Kidney epithelial cell (primary cell): ENCODE measurements at places on chromosomes 2 and 18.
A peak's percentile ranks its signal among the peaks of the same experiment; 100 is the strongest.

DNA sequence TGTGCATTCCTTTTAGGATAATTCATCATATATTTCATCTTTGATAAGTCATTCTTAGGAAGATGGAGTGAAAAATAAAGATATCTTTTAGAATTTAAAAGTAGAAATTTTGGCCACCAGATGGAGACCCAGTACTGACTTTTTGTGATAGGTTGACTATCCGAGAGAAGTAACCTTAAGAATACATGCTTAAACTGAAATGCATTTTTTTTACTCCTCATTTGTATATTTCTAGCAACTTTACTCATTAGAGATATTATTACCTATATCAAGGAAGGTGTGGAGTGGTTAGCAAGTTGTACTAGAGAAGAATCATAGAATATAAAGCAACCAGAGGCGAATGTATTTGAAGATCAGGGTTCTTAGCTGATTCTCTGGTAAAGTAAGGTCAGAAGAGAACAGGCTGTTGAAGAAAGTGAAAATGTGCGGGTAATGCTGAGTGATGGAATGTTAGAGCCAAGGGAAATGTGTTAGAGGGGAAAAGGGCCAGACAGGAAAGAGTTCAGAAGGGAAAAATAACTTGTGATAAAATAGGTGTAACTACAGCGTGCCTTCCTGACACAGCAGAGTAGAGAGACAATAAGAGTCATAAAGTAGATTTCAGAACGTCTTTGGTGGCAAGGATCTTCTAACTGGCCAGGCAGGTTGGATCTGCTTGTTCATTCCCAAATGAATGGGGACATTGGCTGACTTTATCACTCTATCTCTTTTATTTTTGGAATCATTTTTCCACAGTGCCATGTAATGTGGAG lies 52.3 kb downstream of the TDRD15 start:
- no peak for DNase-seq

- DNase-seq = no peak
These were observed 282.9 kb upstream of the KCNH7 start for GRCh38 chr2:163121483-163121882.

GRCh38 chr2:65500310-65501040 lies 68.1 kb upstream of the SPRED2 start:
- no peak for DNase-seq

DNA sequence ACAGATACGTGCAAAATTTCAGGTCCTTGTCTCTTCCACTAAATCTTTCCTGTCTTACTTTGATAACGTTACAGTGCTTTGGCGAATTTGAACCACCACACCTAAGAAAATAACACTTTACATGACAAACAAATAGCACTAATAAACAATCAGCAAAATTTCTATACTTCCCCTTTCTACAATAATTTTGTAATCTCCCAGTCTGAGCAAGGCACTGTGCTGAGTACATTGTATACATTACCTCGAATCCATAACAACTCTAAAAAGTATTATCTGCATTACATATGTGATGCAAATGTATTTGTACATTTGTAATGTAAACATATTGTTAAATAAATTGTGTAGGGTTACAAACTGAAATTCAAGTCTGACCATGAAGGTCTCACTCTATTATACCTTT lies 49.9 kb downstream of the RTN4 start:
- DNase-seq = no peak

DNA sequence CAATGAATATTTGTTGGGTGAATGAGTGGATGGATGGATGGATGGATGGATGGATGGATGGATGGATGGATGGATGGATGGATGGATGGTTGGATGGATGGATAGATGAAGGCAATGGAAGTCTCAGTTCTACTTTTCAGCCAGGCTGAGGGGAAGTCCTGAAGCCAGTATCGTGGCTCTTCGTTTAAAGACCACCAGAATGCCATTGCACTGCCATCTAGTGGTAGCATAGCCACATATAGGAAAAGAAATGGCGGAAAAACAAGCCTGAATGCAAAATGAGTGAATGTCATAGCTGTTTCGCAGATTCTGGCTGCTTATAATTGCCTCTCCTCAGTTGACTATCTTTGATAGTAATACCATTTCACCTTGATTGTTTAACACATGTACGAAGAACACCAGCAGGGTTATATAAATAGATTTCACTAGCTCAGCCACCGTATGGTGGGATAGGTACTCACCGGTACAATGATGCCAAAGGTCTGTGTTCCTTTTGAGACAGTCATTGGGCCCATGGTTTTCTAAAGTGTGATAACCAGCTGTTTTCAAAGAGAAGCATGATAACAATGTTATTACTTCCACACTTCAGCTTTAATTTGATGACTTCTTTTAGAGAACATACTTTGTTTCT lies 62.3 kb upstream of the GREB1L start:
- no peak for DNase-seq

GRCh38 chr18:27717816-27718215 lies 459.1 kb downstream of the CDH2 start:
- DNase-seq = no peak

DNA sequence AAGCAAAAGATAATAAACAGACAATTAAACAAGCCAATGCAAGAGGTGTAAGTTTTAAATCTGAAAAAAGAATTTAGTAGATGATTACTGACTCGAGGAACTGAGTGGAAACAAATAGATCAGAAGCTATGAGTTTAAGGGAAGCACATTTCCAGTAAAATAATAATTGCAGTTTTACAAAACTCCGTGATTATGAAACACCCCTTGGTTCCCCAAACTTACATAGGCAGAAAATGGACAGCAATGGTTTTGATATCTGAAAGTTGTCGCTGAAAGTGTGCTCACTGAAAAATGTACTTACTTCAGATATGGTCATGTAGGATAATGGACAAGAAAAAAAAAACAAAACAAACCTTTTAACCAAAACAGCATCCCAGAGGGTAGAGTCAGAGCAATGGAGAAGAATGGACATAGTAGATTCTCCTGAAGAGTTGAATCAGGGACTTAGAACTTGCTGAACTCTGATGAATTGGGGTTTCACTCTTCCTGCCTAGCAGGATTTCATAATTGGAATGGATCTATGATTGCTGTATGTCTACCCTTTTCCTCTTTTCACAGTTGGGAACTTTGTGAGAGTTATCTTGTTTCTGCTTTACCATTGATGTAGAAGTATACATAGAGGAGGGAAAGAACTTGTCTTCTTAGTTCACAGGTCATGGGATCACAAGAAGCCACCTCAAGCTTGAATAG lies 305.6 kb upstream of the ZEB2 start:
- no peak for DNase-seq

DNA sequence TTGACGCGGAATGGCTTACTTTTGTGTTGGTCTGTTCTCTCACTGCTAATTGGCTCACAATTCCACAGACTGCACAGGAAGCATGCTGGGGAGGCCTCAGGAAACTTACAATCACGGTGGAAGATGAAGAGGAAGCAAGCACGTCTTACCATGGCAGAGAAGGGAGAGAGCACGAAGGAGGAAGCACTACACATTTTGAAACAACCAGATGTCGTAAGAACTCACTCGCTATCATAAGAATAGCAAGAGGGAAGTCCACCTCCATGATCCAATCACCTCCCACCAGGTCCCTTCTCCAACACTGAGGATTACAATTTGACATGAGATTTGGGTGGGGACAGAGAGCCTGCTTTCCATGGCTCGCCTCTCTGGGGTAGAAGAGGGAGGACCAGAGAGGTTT lies 106.2 kb downstream of the KCNF1 start:
- DNase-seq = no peak

- DNase-seq = no peak
These were observed 12.6 kb downstream of the PIK3C3 start for GRCh38 chr18:41967680-41968079.

- DNase-seq = no peak
These were observed 40.2 kb upstream of the EML4 start for GRCh38 chr2:42128721-42129486.

- no peak for DNase-seq
These were observed 936.2 kb downstream of the DSC3 start for GRCh38 chr18:30106356-30106755.

DNA sequence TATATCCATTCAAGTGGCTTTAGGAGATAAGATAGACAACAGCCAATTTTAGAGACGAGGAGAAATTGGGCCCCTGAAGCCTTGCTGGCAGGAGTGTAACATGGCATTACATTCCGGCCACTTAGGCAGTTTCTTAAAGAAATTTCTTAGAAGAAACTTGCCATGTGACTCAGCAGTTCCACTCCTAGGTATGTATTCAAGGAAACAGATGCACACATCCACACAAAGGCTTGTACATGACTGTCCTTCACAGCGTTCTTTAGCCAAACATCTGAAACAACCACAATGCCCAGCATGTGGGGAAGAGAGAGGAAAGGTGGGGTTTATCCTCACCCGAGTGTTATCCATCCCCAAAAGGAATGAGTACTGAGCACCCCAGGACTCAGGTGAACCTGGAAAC lies 107.1 kb downstream of the NFATC1 start:
- DNase-seq = no peak

DNA sequence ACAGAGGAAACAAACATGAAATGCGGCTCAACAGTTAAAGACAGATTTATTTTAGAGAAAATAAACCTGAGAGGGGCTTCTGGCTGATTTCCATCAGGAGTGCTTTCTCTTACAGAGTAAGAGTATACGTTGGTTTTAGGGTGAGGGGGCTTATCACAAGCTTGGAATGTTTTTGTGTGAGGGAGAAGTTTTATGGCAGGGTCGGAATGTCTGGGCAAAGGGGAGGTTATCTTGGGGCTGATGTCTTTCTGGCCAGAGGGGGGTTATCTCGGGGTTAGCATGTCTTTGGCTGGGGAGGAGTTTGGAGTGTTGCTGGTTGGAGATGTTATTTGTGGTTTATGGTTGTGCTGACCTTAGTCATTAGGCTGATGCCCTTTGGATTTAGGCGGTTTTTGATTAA lies 22.1 kb downstream of the PTRHD1 start:
- DNase-seq = no peak

- DNase-seq = no peak
These were observed 130.6 kb downstream of the SPOPL start for GRCh38 chr2:138632066-138632620.

DNA sequence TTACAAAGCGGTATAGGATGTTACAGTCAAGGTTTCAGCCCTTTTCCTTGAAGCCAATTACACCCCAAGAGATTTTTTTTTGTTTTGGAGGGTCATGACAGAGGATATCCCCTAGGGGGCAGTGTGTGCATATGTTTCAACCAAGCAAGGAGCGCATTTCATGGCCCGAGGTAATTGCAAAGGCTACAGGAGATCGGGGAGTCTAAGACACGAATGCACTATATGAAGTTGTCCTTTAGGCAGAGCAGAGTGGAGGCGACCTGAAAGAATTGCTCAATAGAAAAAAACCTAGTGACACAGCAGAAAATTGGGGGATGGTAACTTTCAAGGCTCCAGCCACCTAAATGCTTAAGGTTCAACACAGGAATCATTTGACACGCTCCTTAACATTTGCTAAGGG lies 219.8 kb upstream of the PARD3B start:
- peak; percentile 35 for DNase-seq

- no peak for DNase-seq
These were observed 48.4 kb upstream of the YPEL5 start for GRCh38 chr2:30098266-30099005.

DNA sequence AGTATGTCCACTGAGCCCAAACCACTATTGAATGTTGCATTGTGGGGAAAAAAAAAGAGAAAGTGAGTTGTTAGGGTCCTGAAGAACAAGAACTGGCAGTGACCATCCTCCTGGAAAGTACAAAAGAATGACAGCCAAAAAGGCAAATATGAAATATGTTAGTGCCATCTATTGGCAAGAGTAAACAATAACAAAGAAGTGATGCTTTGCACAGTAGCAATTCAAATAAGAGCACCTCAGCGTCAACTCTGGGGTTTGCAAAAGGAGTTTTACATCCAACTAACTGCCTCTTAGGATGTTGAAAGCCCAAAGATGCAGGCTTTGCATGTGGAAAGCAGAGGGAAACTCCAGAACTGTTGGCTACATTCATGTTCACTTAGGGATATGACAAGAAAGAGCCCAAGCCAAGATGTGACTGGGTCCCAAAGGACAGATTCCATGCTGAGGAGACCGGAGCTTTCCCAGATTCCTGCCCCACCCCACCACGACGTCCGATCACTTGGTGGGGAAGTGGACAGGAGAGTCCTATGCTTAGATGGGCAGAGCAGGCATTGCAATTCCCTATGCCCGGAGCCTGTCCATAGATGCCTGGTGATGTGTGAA lies 15.6 kb downstream of the TRABD2A start:
- no peak for DNase-seq

- DNase-seq = no peak
These were observed 213.4 kb downstream of the STK39 start for GRCh38 chr2:168033966-168034365.

DNA sequence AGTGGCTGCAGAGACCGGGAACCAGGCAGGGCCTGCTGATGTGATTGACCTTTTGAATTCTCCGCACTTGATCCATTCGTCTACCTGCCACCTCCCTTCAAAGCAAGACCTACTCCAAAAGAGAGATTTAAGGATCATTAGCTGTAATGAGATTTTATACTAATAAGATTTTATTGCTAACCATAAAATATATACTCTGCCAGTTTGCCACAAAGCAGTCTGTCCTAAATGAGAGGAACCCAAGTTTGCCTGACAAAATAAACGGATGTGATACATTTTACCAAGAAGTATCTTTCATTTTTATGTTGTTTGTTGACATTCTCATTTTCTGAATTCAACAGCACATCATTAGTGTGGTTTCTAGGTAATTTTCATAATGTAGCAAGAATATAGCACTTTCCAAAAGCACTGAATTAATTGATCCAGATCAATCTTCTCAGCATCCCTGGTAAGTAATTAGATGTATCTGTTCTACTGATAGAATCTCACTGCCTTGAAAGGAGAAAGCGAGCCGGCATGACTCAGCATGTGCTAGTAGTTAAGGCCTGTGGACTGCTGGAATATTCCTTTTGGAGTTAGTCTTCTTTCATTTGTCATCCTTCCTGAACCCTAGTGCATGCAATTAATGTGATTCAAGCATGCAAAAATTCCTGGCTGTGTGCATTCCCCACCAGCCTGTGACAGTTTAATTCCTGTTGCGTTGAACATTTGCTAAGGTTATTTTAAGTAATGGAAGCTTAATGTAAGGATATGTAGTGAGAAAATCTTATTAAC lies 128.5 kb downstream of the ARL6IP6 start:
- DNase-seq = peak; percentile 5

- DNase-seq = no peak
These were observed 4.9 kb upstream of the SIX2 start for GRCh38 chr2:45014016-45014702.

- no peak for DNase-seq
These were observed 991.5 kb upstream of the FANCL start for GRCh38 chr2:59232394-59233165.

- no peak for DNase-seq
These were observed 59.9 kb upstream of the KCNE4 start for GRCh38 chr2:222992137-222992536.

DNA sequence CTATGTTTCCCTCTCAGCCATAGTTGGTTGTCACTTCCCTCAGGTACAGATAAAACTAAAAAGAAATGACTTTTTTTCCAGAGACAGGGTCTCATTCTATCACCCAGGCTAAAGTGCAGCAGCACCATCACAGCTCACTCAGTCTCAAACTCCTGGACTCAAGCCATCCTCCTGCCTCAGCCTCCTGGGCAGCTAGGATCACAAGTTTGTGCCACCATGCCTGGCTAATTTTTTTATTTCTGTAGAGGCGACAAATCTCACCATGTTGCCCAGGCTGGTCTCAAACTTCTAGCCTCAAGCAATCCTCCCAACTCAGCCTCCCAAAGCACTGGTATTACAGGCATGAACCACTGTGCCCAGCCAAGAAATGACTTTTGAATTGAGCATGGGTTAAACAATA lies 8.2 kb downstream of the ROCK2 start:
- no peak for DNase-seq

GRCh38 chr18:51339856-51340255 lies 142.4 kb upstream of the MEX3C start:
- DNase-seq = no peak
